ENCODE measurements at places on chromosomes 2 and 18.

DNA sequence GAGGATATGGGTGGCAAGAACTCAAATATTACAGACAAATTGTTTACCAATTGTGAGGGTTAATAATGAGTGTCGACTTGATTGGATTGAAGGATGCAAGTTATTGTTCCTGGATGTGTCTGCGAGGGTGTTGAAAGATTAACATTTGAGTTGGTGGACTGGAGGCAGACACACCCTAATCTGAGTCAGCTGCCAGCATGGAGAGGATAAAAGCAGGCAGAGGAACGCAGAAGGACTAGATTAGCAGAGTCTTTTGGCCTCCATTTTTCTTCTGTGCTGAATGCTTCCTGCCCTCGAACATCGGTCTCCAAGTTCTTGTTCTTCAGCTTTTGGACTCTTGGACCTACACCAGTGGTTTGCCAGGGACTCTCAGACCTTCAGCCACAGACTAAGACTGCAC, 1503.7 kb downstream of the LRP1B start:
- no peak for ATAC-seq

DNA sequence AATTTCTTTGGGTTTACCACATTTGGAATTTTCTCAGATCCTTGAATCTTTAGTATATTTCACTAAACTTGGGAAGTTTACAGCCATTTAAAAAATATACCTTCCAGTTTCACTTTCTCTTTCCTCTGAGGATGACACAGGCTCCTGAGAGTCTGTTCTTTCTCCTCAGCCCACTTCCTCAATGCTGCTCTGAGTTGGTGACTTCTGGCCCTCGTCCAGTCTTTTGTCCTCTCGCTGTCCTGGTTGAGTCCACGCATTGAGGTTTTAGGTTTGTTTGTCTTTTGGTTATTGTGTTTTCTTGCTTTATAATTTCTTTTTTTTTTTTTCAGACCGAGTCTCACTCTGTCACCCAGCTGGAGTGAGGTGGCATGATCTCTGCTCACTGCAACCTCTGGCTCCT, 40.7 kb upstream of the GALR1 start:
- no peak for ATAC-seq

DNA sequence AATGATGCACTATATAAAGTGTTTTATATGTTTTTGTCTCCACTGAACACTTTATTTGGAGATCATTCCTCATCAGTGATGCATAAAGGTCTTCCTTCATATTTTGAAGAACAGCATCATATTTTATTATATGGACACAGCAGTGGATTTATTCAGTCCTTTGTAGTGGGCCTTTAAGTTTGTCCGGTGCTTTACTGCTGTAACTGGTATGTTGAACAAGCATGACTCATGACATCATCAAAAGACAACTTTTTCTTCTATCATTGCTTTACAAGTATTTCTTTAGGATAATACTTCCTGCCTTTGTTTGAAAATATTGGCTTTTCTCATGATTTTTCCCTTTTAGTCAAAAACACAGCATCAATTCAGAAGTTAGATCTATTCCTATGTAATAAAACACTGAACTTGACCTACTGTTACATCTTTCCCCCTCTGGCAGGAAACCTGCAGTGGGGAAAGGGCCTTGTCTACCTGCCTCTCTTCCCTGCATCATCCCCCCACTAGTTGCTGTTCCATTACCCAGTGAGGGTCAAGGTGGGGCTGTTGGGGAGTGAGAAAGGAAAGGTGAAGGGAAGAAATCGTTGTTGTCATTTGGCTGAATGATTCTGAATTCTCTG, 241.2 kb downstream of the CYP26B1 start:
- no peak for ATAC-seq

GRCh38 chr2:27831279-27832050, 58.7 kb downstream of the RBKS start:
- no peak for ATAC-seq

DNA sequence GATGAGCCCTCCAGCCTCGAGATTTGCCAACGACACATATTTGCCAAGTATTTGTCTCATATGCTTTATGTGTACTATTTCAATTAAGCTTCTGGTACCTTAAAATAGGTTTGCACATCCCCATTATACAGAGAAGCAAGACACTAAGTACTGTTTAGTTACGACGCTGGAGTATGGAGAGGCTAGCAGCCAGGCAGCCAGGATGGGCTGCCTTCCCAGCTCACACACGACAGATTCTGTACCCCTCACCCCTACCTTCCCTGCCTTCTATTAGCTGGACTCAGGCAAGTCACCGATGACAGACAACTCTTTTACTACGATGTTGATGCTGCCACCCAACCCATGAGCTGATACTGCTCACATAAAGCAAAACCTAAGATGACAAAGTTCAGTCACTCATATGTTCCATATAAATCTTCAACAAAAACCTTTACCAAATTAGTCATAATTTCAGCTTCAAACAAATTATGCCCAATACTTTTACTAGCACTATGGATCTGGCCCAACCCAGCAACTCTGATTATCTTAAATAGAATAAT, 17.0 kb downstream of the PDIA6 start:
- ATAC-seq, result no peak

GRCh38 chr2:151289972-151290866, 751 bp upstream of the NMI start:
- peak; percentile 14 for ATAC-seq
